ENCODE measurements at places on chromosomes 2 and 18.

GRCh38 chr2:173553593-173553992 is 198.9 kb downstream of the CDCA7 start:
- H3K4me1 ChIP-seq = no peaks in the 10 kb centered on the region
- peaks cover 5% of the 10 kb centered on the region for H3K27me3 ChIP-seq
- H3K36me3 ChIP-seq = no peaks in the 10 kb centered on the region
- no peak overlapping the region for H3K27ac ChIP-seq
- no peak for DNase-seq

DNA sequence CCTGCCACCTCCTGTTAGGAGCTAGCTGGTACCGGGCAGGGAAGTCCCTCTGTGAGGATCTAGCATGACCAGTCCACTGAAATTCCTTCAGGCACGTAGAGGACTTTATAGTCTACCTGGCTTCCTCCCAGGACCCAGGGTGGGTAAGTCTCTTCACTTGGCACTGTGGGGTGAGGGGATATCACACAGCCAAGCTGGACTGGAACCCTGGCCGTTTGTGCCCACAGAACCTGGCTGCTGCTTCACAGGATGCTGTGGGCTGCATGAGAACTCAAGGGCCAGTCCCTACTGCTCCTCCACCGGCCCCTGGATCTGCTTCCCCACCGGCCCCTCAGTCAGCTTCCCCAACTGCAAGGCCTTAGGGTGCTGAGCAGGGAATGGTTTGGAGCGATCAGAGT is 35.8 kb downstream of the HS1BP3 start:
- H3K36me3 ChIP-seq = peaks cover under 1% of the 10 kb centered on the region
- peaks cover 64% of the 10 kb centered on the region for H3K4me1 ChIP-seq
- H3K27ac ChIP-seq = peak overlapping the region; percentile 97

- H3K27ac ChIP-seq = no peak overlapping the region
- H3K4me1 ChIP-seq = no peaks in the 10 kb centered on the region
- H3K4me3 ChIP-seq = no peak overlapping the region
- DNase-seq = no peak
Observed at GRCh38 chr2:240300840-240301239, 134.6 kb upstream of the GPC1 start.

- H3K27me3 ChIP-seq = no peaks in the 10 kb centered on the region
- H3K27ac ChIP-seq = no peak overlapping the region
- H3K4me1 ChIP-seq = no peaks in the 10 kb centered on the region
- no peak overlapping the region for H3K4me3 ChIP-seq
Observed at GRCh38 chr2:99607861-99608491, 118.2 kb upstream of the REV1 start.

DNA sequence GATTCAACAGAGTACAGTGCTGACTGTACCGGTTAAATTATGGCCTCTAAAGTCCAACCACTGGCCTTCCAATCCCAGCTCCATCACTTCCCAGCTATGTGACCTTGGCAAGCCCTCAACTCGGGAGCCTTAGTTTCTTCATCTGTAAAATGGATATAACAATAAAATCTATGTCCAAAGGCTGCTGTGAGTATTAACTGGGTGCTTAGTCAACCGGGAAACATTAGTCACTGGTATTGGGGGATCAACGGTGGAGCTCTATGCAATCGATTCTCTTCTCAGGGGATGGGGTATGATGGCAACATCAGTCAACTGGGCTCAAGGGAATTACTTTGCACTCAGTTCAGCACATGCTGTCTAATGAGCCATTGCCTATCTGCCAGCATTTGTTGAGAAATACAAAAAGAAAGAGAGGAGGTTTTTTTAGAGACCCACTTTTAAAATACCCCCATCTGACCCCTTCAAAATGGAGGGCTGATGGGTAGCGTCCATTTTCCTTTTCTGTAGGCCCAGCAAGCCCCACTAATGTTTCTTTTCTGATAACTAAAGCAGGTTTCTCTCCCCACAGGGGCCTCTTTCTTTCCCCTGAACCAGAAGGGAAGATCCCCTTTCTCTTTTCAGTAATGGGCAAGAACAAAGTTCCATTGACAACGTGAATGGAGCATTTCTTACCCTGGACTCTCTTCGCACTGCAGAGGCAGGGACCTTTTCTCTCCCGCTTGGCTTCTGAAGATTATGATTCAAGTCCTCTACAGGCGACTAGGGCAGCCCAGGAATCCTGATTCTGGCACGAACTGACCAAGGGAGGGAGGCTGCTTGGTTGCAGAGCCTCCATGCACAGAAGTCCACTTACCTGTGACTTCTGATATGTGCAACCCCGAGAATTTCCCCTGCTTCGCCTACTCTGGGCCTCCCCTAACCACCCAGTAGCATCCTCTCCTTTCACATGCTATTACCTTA is 8.7 kb upstream of the AGFG1 start:
- H3K27me3 ChIP-seq = no peaks in the 10 kb centered on the region
- no peak overlapping the region for H3K4me3 ChIP-seq
- H3K36me3 ChIP-seq = no peaks in the 10 kb centered on the region
- H3K4me1 ChIP-seq = no peaks in the 10 kb centered on the region
- no peak overlapping the region for H3K27ac ChIP-seq

GRCh38 chr2:223625652-223626051 is 23.5 kb upstream of the SCG2 start:
- H3K27me3 ChIP-seq = no peaks in the 10 kb centered on the region
- no peaks in the 10 kb centered on the region for H3K4me1 ChIP-seq
- H3K36me3 ChIP-seq = no peaks in the 10 kb centered on the region
- no peak for DNase-seq
- no peak overlapping the region for H3K4me3 ChIP-seq
- H3K27ac ChIP-seq = no peak overlapping the region

- H3K4me3 ChIP-seq = no peak overlapping the region
- no peak overlapping the region for H3K27ac ChIP-seq
- peaks cover 5% of the 10 kb centered on the region for H3K36me3 ChIP-seq
- no peak for DNase-seq
- no peaks in the 10 kb centered on the region for H3K4me1 ChIP-seq
- H3K27me3 ChIP-seq = no peaks in the 10 kb centered on the region
Observed at GRCh38 chr2:27471961-27472360, 17.6 kb downstream of the IFT172 start.

DNA sequence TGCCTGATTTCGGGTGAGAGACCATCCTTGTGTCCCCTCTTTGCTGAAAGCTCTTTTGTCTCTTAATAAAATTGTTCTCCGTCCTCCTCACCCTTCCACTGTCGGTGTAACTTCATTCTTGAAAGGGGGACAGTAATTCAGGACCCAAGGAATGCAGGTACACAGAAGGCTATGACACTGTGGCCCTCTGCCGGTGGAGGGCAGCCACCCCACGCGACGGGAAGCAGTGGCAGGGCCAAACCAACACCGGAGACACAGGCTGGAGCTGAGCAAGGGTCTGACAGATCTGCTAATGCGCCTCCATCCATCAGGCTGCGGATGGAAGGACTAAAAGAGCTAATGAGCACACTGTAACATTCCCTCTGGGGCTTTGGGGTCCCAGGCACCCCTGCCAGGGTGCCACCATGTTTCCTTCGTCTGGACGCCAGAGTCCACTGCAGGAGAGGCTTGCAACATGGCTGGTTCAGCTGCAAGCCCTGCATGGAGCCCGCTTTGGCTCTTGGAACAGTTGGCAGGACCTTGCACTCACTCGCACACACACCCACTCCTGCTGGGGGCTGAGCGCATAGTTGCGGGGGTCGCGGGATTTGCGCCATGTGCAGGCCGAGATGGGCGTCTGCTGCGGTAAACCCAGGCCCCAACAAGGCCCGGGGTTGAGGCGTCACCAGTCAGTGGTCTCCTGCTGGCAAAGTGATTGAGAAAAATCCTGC is 544.1 kb upstream of the CDH7 start:
- H3K4me1 ChIP-seq = no peaks in the 10 kb centered on the region
- no peak overlapping the region for H3K27ac ChIP-seq
- DNase-seq = no peak
- no peaks in the 10 kb centered on the region for H3K27me3 ChIP-seq

GRCh38 chr2:70516596-70516995 is 37.0 kb downstream of the TGFA start:
- H3K4me1 ChIP-seq = no peaks in the 10 kb centered on the region
- H3K27me3 ChIP-seq = no peaks in the 10 kb centered on the region
- DNase-seq = no peak
- H3K36me3 ChIP-seq = no peaks in the 10 kb centered on the region

DNA sequence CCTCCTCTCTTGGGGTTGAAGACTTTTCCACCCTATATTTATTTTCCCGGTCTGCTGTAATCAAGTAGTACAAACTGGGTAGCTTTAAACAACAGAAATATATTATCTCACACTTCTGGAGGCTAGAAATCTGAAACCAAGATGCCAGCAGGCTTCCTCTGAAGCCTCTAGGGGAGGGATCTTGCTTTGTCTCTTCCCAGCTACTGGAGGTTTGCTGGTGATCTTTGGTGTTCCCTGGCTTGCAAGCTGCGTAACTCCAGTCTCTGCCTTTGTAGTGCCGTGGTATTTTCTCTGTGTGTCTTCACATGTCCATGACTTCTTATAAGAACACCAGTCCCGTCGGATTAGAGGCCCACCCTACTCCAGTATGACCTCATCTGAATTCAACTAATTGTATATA is 44.4 kb downstream of the MYO3B start:
- no peak overlapping the region for H3K27ac ChIP-seq
- no peaks in the 10 kb centered on the region for H3K27me3 ChIP-seq
- no peaks in the 10 kb centered on the region for H3K4me1 ChIP-seq
- H3K4me3 ChIP-seq = no peak overlapping the region

GRCh38 chr2:155145758-155146229 is 447.3 kb downstream of the KCNJ3 start:
- H3K4me1 ChIP-seq = no peaks in the 10 kb centered on the region
- H3K4me3 ChIP-seq = no peak overlapping the region
- H3K27ac ChIP-seq = no peak overlapping the region
- H3K36me3 ChIP-seq = no peaks in the 10 kb centered on the region
- no peak for DNase-seq
